Activated naive CD4-positive, alpha-beta T cell (primary cell): ENCODE measurements at places on chromosomes 13 and 19.

DNA sequence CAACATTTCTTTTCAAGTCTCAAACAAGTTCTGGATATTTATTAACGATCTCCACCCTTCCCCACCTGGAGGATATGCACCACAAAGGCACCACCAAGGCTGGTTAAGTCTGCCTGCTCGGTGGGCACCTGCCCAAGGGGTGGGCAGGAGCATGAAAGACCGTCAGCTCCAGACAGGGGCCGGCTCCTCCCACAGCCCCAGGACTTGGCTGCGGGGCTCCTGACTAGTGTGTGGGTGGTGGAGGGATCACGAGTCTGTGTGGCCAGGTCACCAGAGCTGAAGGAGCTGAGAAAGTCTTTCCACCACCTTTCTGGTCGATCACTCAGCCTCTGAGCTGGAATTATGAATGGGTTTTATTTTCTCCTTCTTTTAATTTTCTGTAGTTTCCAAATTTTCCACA lies 7.8 kb downstream of the SLC7A1 start:
- DNase-seq = no peak

DNA sequence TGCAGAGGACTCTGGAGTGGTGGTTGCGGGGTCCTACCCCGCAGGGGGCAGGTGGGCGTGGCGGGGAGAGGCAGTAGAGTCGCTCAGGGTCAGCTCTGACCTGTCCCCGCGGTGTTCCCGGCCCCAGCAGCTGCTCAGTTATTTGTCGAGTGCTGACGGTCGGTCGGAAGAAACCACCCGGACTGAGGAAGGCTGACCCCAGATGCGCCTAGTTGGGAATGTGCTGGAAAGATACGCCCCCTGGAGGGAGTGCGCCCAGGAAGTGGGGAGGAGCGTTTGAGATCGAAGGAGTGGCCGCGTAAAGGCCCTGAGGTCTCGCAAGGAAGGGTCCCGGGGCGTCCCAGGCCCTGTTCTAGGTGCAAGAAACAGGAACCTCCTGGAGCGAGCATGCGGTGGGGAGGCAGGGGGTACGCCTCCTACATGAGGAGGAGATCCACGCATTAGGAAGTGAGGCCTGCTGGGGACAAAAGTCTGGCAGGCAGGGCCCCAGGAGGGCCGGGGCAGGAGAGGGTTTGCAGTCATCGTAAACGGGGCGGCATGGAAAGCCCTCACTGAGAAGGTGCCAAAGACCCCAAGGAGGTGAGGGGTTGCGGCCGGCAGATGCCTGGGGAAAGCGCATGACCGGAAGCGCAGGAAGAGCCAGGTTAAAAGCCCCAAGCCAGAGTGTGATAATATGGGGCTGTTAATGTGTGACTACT lies 9.2 kb downstream of the CCDC8 start:
- no peak for DNase-seq

DNA sequence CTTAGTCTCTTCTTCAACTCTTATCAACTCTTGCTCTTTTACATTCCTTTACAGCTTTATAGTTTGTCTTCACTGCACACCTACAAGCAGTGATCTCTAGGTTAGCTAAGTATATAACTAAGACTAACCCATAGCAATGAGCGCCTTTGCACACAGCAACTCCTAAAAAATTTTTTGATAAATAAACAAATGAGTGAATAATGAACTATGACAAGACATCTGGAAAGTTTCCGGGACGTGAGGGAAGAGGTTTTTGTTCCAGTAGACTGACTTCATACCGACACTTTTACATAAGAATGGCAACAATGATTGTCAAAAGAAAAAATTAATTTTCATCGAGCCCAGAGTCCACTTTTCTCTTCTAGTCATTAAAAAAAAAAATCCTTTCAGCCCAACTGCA lies 98.3 kb downstream of the ELF1 start:
- no peak for DNase-seq

- no peak for DNase-seq
These were observed 2.3 kb upstream of the LGALS7B start for GRCh38 chr19:38786572-38787265.

DNA sequence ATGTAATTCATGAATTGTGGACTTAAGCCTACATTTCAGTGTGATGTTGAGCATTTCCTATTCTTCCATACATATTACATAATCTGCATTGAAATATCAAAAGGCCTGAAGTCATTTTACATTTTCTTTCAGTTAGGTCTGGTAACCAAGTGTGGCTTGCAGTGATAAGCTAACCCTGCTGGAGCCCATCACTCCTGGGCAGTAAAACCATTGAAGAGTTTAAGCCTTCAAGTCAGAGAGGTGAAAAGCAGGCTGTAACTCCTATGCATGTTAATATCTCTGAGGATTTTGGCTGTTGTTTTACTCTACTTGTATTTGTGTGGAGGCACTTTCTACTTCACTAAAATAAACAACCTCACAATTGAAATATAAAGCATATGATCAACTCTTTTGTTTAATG lies 248.8 kb downstream of the SLITRK5 start:
- DNase-seq = no peak

DNA sequence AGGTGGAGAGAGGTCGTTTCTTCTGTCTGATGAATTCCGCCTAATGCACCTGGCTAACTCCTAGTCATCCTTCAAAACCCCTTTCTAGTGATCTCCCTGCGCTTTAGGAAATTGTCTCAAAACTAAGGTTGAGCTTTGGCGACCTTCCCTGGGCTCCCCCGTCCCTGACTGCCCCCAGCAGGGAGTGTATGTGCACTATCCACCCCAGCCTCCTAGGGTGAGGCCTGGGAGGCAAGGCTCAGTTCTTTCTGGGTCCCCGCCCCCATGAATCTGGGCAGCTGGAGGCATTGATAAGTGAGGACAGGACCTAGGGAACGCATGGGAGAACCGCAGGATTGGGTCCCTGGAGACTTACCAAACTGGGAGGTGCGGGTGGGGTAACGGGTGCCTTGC lies 378 bp downstream of the TLE6 start:
- DNase-seq = no peak

- no peak for DNase-seq
These were observed 504.2 kb downstream of the GPC6 start for GRCh38 chr13:93730780-93731179.

GRCh38 chr13:114124921-114125320 lies 7.5 kb downstream of the RASA3 start:
- no peak for DNase-seq

DNA sequence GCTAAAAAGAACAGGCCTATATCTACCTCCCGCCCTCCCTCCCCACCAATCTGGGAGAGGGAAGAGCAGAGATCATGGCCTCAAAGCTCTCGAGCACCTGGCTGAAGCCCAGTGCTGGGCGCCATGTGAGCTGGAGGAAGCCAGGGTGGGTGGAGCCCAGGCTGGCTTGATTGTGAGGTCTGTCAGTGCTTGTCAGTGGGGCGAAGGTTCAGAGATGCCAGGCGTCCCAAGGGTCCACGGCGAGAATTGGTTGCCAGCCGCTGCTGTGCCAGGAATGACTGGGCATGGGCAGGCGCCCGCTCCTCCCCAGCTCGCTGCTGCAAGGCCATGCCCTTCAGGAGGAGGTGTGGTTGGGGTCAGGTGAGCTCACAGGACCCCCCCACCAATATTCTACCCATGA lies 11.5 kb downstream of the BEST2 start:
- DNase-seq = no peak

DNA sequence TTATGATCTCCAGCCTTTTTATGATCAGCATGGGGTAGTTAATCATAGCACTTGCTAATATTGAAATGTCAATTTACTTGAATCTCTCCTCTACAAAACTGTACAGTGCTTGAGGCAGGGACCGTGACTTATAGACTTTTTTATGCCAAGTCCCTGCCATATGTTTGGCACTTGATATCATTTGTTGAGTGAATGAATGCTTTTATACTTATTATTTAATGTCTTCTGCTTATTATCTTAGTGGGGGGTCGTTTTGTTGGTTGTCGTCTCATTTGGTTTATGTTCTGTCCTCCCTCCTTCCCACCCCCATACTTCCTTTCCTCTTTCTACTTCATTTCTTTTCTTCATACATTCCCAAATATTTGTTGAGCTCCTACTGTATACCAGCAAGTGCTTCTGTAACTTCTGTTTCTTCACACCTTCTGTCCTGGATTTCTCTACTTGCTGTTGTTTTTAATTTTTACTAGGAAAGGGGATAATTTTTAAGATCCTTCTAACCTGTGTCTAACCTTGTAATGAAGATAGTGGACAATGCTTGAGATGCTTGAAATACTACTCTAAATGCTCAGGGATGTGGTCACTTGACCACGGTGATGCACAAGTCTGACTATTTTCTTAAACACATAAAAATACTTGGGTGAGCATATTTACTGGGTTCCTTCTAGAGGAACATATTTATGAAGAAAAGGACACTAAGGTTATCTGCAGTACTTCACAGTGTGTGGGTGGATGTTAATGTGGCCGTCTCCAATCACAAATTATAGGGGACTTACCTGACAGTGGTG lies 223.8 kb downstream of the TDRD3 start:
- no peak for DNase-seq

DNA sequence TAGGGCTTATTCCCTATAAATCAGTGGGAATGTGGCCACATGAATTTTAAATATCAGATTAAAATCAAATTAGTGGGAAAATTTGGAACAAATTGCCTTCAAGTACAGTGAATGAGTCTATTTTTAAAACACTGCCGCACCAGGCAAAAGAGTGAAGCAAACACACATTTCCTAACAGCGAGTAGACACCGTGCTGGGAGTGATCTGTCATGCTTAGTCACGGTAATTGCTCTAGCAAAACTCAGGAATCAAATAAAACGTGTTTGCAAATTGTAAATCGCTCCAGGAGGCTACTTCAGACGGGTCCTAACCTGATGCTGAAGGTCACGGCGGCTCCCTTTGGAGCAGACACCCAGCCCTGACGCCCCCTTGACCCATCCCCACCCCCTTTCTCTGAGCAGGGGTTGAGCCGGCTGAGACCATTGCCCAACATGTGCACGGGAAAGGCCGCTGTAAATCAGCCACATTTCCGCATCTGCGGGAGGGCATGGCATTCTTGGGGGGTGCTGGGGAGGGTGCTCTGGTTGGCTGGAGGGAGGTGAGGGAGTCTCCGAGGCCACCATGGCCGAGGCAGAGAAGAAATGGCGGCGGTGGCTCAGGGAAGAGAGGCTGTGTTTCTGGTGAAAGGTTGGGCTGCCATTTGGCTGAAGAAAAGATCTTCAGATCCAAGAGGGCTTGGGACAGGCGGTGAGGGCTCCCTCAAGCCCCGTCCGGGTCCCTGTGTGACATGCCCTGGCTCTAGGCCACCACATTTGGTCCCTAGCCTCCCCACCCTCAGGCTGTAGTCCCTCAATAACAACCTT lies 8.9 kb downstream of the CEBPA start:
- no peak for DNase-seq

DNA sequence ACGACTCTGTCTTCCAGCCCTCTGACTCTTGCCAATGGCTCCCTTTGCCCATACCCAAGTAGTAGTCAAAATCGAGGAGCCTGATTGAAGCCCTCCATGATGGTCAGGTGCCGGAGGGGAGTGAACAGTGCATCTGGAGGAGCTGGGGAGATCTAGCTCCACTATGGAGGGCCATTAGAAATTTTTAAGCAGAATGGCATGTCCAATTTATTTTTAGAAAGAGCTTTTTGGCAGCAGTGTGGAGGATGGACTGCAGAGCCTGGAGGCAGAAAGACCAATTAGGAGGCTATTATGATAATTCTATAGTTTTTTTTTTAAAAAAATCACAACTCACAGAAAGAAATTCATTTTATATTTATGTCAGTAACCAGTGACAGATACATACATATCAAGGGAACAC lies 92.7 kb upstream of the SLC7A1 start:
- no peak for DNase-seq

GRCh38 chr19:6248844-6249243 lies 30.9 kb downstream of the MLLT1 start:
- DNase-seq = no peak

GRCh38 chr13:80510686-80511085 lies 169.8 kb upstream of the SPRY2 start:
- no peak for DNase-seq

- DNase-seq = no peak
These were observed 9.4 kb upstream of the SEMA6B start for GRCh38 chr19:4568886-4569285.

DNA sequence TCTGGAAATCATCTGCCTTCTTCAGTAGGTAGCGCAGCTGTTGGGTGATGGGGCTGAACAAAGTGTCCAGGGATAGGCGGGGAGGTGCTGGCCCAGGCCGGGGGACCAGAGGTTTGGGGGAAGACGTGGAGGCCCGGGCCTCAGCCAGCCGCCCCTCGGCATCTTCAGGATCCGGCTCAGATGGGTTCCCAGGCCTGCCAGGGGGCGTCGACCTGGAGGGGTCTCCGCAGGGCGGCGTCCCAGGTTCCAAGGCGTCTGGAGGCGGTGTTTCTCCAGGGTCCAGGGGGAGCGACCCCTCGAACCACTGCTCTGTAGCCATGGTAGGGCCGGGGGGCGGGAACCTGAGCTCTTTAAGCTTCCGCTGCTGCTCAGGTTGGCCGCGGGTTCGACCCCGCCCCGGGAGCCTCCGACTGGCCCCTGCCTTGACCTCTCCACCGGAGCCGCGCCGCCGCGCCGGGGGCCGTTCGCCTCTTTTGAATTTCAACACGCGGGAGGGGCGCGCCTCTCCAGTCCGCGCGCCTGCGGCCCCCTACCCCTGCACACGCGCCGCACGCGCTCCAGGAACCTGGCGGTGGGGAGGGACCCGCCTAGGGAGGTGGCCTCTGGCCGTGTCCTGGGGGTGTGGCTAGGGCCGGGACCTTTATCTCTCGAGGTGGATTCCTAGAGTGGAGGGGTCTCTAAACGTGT lies at the start of gene C19orf67:
Gene C19orf67, minus strand, starts transcription at position 475 of the 687 bp plus-strand sequence. Its CDS starts 156 bp downstream, at position 319.
- no peak for DNase-seq

GRCh38 chr19:16073988-16074387 lies 2.3 kb upstream of the TPM4 start:
- no peak for DNase-seq

DNA sequence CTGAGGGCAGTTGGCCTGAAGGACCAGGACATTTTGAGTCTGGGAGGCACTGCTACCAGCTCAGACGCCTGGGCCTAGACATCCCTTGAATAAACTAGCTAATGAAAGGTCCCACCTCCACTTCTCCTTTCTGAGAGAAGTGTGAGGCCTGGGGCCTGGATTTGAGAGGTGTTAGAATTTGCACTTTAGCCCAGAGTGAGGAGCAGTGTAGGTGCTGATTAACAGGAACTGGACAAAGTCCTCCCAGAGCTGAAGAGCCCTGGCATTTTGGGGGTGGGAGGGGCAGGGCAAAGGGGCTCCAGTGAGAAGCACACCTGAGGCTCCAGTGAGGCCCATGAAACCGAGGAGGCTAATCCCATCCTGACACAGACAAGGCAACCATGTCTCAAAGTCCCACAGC lies 15.2 kb upstream of the SLC1A5 start:
- DNase-seq = no peak

GRCh38 chr19:46759817-46760333 lies 13.6 kb upstream of the STRN4 start:
- no peak for DNase-seq

DNA sequence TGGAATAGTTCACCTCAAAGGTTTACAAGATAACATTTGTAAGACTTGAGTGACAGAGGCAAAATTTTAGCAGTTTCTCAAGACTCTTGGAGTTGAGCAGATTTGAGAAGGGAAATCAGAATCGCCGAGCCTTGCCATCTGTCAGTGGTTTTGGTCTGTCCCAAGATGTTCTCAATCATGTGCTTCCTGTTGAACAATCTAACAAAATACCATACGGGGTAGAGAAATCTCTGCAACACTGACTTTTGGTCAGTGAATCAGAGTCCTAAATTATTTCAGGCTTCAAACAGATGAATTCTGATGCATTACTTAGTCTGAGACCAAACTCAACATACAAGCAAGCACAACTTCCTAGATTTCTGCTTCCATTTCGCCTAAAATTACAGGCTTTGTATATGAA lies 3.8 kb downstream of the KCTD12 start:
- no peak for DNase-seq
